Activated T-cell treated with anti-CD3 and anti-CD28 coated beads, Interleukin-2, amount 50 U/mL, for 72 hours (primary cell): ENCODE measurements at places on chromosomes 6 and 20. TPM values are rescaled to one million over a fixed set of nuclear protein-coding genes. Genes with fewer than 3 reads are reported as not detected.

GRCh38 chr6:163679753-163680152, 265.2 kb downstream of the QKI start:
- no peak overlapping the region for H3K4me3 ChIP-seq
- no peak overlapping the region for H3K27ac ChIP-seq
- no peak for DNase-seq
- no peaks in the 10 kb centered on the region for H3K4me1 ChIP-seq
- H3K27me3 ChIP-seq: peaks cover 18% of the 10 kb centered on the region
- peaks cover 2% of the 10 kb centered on the region for H3K36me3 ChIP-seq

- H3K4me1 ChIP-seq: peaks cover 49% of the 10 kb centered on the region
- no peaks in the 10 kb centered on the region for H3K36me3 ChIP-seq
- H3K27ac ChIP-seq: peak overlapping the region; percentile 70
- peak; percentile 54 for DNase-seq
- H3K27me3 ChIP-seq: no peaks in the 10 kb centered on the region
Measured at GRCh38 chr20:41617059-41617901, 897 bp downstream of the CHD6 start.

GRCh38 chr6:128600397-128600951, 80.1 kb upstream of the PTPRK start:
- H3K36me3 ChIP-seq: no peaks in the 10 kb centered on the region
- no peak for DNase-seq
- H3K4me1 ChIP-seq: peaks cover 42% of the 10 kb centered on the region
- H3K4me3 ChIP-seq: no peak overlapping the region
- no peak overlapping the region for H3K27ac ChIP-seq
- H3K27me3 ChIP-seq: peaks cover 43% of the 10 kb centered on the region

DNA sequence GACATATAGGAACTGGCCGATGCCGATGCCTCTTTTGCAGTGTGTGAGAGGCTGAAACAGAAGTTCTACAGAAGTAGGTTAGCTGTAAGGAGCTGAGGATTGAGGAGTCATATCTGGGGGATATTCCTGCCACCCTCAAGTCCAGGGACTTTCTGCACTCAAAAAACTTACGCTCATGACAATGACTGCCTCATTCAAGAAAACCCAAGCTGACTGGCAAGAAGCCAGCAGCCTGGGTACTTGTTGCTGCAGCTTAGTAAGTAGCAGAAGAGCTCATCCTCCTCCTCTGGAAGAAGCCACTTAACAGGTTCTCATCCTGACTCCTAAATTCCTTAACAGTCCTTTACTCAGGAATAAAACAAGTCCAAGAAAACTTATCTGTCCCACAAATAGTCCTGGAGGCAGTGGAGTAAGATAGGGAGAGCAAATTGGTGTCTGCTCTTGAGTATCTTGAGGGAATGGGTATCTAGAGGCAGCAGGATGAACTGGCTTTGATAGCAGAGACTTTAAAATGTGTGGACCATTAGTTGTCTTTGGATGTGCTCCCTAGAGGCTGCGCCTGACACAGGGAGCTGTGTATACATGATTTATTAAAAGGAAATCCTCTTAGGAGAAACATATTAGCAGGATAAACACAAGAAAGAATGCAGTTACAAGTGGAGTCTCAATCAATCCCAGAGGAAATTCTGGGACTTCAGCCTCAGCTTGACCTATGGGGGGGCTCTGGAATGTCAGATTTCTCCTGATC, 7.4 kb downstream of the CALHM5 start:
- no peak overlapping the region for H3K27ac ChIP-seq
- H3K4me1 ChIP-seq: no peaks in the 10 kb centered on the region
- no peaks in the 10 kb centered on the region for H3K36me3 ChIP-seq
- no peak overlapping the region for H3K4me3 ChIP-seq

- no peaks in the 10 kb centered on the region for H3K27me3 ChIP-seq
- H3K4me1 ChIP-seq: peaks cover 46% of the 10 kb centered on the region
- H3K36me3 ChIP-seq: no peaks in the 10 kb centered on the region
- DNase-seq: no peak
Measured at GRCh38 chr20:41009946-41010345, 18.7 kb upstream of the TOP1 start.

- no peaks in the 10 kb centered on the region for H3K27me3 ChIP-seq
- peak; percentile 25 for DNase-seq
- H3K27ac ChIP-seq: peak overlapping the region; percentile 93
- H3K36me3 ChIP-seq: peaks cover 29% of the 10 kb centered on the region
Measured at GRCh38 chr6:30554962-30555815, 1.1 kb downstream of the GNL1 start.

GRCh38 chr6:134233180-134233955, 84.5 kb downstream of the SGK1 start:
- H3K36me3 ChIP-seq: peaks cover 1% of the 10 kb centered on the region
- H3K4me1 ChIP-seq: peaks cover 27% of the 10 kb centered on the region
- peak overlapping the region; percentile 20 for H3K27ac ChIP-seq
- no peak overlapping the region for H3K4me3 ChIP-seq

DNA sequence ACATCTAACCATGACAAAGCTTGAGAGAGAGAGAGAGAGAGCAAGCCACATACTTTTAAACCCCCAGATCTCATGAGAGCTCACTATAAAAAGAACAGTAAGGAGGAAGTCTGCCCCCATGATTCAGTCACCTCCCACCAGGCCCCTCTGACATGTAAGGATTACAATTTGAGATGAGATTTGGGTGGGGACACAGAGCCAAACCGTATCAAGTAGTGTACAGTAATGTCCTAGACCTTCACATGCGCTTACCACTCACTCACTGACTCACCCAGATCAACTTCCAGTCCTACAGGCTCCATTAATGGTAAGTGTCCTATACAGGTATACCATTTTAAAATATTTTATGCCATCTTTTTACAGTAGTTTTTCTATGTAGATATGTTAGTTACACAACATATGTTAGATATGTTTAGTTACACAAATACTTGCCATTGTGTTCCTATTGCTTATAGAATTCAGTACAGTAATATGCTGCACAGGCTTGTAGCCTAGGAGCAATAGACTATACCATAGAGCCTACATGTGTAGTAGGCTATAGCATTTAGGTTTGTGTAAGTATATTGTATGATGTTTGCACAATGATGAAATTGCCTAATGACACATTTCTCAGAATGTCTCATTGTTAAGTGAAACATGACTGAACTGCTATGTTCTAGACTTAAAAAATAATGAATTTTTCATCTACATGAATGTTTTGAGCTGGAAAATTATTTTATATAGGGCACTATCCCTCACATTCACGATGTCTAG, 11.7 kb downstream of the TSPYL1 start:
- no peak for DNase-seq
- peak overlapping the region; percentile 11 for H3K4me3 ChIP-seq
- H3K27ac ChIP-seq: peak overlapping the region; percentile 77
- H3K27me3 ChIP-seq: no peaks in the 10 kb centered on the region
- H3K4me1 ChIP-seq: peaks cover 40% of the 10 kb centered on the region
- peaks cover 17% of the 10 kb centered on the region for H3K36me3 ChIP-seq

- peaks cover 42% of the 10 kb centered on the region for H3K4me1 ChIP-seq
- peaks cover 6% of the 10 kb centered on the region for H3K36me3 ChIP-seq
- no peaks in the 10 kb centered on the region for H3K27me3 ChIP-seq
- H3K27ac ChIP-seq: no peak overlapping the region
- DNase-seq: no peak
- H3K4me3 ChIP-seq: no peak overlapping the region
Measured at GRCh38 chr6:157024745-157025144, 247.6 kb downstream of the ARID1B start.

GRCh38 chr6:71103130-71103529, 146.3 kb upstream of the B3GAT2 start:
- H3K36me3 ChIP-seq: peaks cover 2% of the 10 kb centered on the region
- H3K27ac ChIP-seq: no peak overlapping the region
- no peak for DNase-seq
- no peak overlapping the region for H3K4me3 ChIP-seq

GRCh38 chr20:15475483-15475882, 1097.8 kb downstream of the KIF16B start:
- H3K4me1 ChIP-seq: no peaks in the 10 kb centered on the region
- no peaks in the 10 kb centered on the region for H3K27me3 ChIP-seq
- H3K36me3 ChIP-seq: peaks cover 2% of the 10 kb centered on the region
- H3K4me3 ChIP-seq: no peak overlapping the region
- DNase-seq: no peak
- no peak overlapping the region for H3K27ac ChIP-seq

GRCh38 chr20:31720486-31721407, 1.9 kb downstream of the BCL2L1 start:
- no peaks in the 10 kb centered on the region for H3K27me3 ChIP-seq
- peak overlapping the region; percentile 96 for H3K4me3 ChIP-seq
- peaks cover 33% of the 10 kb centered on the region for H3K36me3 ChIP-seq
- DNase-seq: peak; percentile 41

DNA sequence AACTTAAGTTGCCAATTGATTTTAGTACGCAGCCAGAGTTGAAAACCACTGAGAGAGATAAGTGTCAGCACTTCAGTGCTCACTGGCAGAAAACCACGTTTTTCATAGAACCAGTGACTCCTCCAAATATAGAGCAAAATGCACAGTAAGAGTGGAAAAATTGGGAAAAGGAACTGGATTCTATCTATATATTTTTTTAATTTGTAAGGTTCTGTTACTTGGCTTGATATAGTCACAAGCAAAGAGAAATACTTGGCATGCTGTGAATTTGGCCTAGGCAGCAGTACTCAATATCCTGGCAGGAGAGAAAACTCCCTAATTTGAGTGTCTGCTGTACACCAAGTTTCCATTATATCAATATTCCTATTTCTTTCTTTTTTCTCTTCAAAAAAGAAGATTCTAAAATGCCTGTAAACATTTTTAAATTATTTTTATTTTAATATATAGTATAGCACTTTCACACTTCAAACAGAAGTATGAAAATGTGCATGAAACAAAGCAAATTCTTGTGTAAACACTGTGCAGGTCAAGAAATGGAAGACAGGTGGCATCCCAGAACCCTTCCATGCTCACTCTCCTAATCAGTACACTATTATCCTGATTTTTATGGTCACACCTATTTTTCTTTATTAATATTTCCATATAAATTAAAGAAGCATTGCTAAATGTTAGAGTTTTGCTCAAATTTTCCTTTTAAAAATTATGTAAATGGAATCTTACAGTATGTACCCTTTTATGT, 561.8 kb upstream of the RNF217 start:
- no peaks in the 10 kb centered on the region for H3K27me3 ChIP-seq
- no peak for DNase-seq
- no peak overlapping the region for H3K27ac ChIP-seq
- no peaks in the 10 kb centered on the region for H3K4me1 ChIP-seq
- no peak overlapping the region for H3K4me3 ChIP-seq
- no peaks in the 10 kb centered on the region for H3K36me3 ChIP-seq

- H3K4me1 ChIP-seq: no peaks in the 10 kb centered on the region
- H3K27me3 ChIP-seq: no peaks in the 10 kb centered on the region
- no peak for DNase-seq
- H3K27ac ChIP-seq: no peak overlapping the region
- no peak overlapping the region for H3K4me3 ChIP-seq
Measured at GRCh38 chr6:112384511-112384910, 37.4 kb downstream of the RFPL4B start.

DNA sequence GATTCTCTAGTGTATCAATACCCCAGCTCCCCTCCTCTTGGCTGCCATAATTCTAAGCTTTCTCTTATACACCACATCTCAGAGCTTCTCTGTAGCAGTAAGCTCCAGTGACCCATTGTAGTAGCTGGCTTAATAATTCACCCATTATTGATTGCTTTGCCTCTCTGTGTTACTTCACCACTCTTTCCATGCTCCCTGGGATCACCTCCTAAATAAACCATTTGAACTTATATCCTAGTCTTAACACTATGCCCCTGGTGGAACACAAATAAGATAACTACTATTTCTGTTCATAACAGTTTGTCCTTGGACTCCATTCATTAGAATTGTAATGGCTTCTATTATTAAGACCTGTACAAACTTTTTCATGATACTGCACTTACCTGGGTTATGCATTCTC, 758.9 kb downstream of the KIF16B start:
- H3K4me1 ChIP-seq: no peaks in the 10 kb centered on the region
- no peaks in the 10 kb centered on the region for H3K27me3 ChIP-seq
- no peak overlapping the region for H3K27ac ChIP-seq
- DNase-seq: no peak
- H3K36me3 ChIP-seq: no peaks in the 10 kb centered on the region

- no peak overlapping the region for H3K27ac ChIP-seq
- H3K36me3 ChIP-seq: no peaks in the 10 kb centered on the region
- DNase-seq: peak; percentile 56
- H3K4me3 ChIP-seq: peak overlapping the region; percentile 78
- peaks cover 29% of the 10 kb centered on the region for H3K27me3 ChIP-seq
- H3K4me1 ChIP-seq: peaks cover 18% of the 10 kb centered on the region
Measured at GRCh38 chr6:41428996-41429421, 93.6 kb downstream of the NCR2 start.

DNA sequence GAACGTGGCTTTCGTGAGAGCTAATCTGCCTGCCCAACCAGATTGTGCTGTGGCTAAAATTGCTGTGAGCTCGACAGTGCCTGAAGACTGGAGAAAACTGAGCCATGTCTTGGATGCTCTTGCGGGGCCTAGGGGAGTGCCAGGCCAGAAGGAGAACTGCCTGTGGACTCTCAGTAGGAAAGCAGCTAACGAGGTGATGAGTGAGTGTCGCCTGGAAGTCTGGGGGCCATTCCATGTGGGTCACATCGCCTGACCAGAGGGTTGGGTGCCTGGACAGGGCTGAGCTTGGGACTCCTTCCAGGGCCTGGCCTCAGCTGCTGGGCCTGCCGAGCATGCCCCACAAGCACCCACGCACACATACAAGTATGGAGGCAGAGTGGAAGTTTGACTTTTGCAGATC, 166.5 kb downstream of the VEGFA start:
- no peaks in the 10 kb centered on the region for H3K36me3 ChIP-seq
- no peaks in the 10 kb centered on the region for H3K4me1 ChIP-seq
- DNase-seq: no peak
- no peaks in the 10 kb centered on the region for H3K27me3 ChIP-seq

DNA sequence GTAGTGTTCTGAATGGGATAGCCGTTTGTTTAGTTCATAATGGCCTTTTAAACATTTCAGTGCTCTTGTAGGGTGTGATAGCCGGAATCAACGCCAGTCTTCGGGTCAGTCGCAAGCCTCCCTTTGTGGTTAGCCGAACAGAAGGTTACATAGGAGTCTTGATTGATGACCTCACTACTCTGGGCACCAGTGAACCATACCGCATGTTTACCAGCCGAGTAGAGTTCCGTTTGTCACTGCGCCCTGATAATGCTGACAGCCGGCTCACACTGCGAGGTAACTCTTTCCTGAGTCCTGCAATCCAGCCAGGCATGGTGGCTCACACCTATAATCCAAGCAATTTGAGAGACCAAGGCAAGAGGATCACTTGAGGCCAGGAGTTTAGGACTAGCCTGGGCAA, 20.4 kb downstream of the MTO1 start:
- no peak overlapping the region for H3K27ac ChIP-seq

GRCh38 chr6:165808021-165808420, 145.0 kb upstream of the PDE10A start:
- no peak overlapping the region for H3K27ac ChIP-seq
- DNase-seq: no peak

The CFAP206 gene
- total RNA-seq: not detected

The POLR1H gene
- total RNA-seq: 77.1 TPM

The ENPP3 gene
- total RNA-seq: 3.6 TPM

The DTD1 gene
- 46.1 TPM for total RNA-seq

The SLC24A3 gene
- total RNA-seq: 0.07 TPM

The GINS1 gene
- total RNA-seq: 22.4 TPM

The LAMA5 gene
- total RNA-seq: 0.86 TPM

The BPI gene
- not detected for total RNA-seq

The HSPA12B gene
- not detected for total RNA-seq

The PLN gene
- not detected for total RNA-seq

The C4B gene
- 4.9 TPM for total RNA-seq
